ENCODE measurements at places on chromosomes 3 and 15. TPM values are rescaled to one million over a fixed set of nuclear protein-coding genes. Genes with fewer than 3 reads are reported as not detected.

The LAMB2 gene
- 213 TPM for total RNA-seq

The RASGRP1 gene
- 1.6 TPM for total RNA-seq

The NIT2 gene
- total RNA-seq: 44.7 TPM

The FSTL1 gene
- total RNA-seq: 20.7 TPM

The SOX2 gene
- total RNA-seq: 0.15 TPM

The PLIN1 gene
- total RNA-seq: 0.32 TPM

The THRB gene
- total RNA-seq: 2.5 TPM

The SCN11A gene
- 0.05 TPM for total RNA-seq

The ENTPD3 gene
- not detected for total RNA-seq

Data from HCT116 (cell line).